ENCODE measurements at places on chromosomes 2 and 18. TPM values are rescaled to one million over a fixed set of nuclear protein-coding genes. Genes with fewer than 3 reads are reported as not detected.

The TPO gene
- not detected for total RNA-seq

The KYNU gene
- not detected for total RNA-seq

GRCh38 chr2:155997538-155997937 is 335.0 kb downstream of the NR4A2 start:
- H3K27ac ChIP-seq = no peak overlapping the region
- H3K27me3 ChIP-seq = no peaks in the 10 kb centered on the region
- H3K36me3 ChIP-seq = no peaks in the 10 kb centered on the region
- H3K4me1 ChIP-seq = no peaks in the 10 kb centered on the region
- no peak for DNase-seq

- no peaks in the 10 kb centered on the region for H3K27me3 ChIP-seq
- no peaks in the 10 kb centered on the region for H3K4me1 ChIP-seq
- H3K36me3 ChIP-seq = no peaks in the 10 kb centered on the region
- H3K4me3 ChIP-seq = no peak overlapping the region
- no peak overlapping the region for H3K27ac ChIP-seq
Observed at GRCh38 chr2:144824306-144825080, 304.6 kb upstream of the ZEB2 start.

DNA sequence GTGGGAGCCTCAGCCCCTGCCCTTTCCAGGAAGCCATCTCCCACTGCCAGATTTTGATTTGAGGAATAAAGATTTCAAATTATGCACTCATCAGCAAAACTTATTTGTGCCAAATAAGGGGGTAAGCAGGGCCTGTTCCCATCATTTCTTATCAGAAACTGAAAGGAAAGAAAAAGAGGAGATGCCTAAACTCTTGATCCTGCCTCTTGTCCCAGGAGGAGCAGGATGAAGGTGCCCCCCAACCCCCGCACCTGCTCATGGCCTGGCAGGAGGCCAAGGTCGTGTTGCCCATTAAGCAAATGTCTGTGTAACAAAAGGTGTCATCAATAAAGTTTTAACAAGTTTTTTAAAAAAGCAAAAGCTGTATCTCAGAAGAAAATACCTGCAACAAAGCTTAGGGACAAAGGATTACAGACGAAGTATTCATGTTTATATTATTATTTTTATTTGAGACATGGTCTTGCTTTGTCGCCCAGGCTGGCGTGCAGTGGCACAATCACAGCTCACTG is 80.0 kb downstream of the INPP5D start:
- no peaks in the 10 kb centered on the region for H3K27me3 ChIP-seq
- H3K36me3 ChIP-seq = no peaks in the 10 kb centered on the region
- DNase-seq = no peak
- H3K4me3 ChIP-seq = no peak overlapping the region
